ENCODE measurements at places on chromosomes 5 and 9.
A peak's percentile ranks its signal among the peaks of the same experiment; 100 is the strongest.

- no peak for DNase-seq
Observed at GRCh38 chr9:120608421-120608820, 28.5 kb upstream of the CDK5RAP2 start.

- no peak for DNase-seq
Observed at GRCh38 chr9:133137451-133138231, 16.6 kb upstream of the RALGDS start.

GRCh38 chr5:81749561-81750307, 1.2 kb downstream of the SSBP2 start:
- no peak for DNase-seq

GRCh38 chr5:5986492-5987178, 391.7 kb downstream of the MED10 start:
- DNase-seq, result no peak

GRCh38 chr5:172074896-172075295, 68.5 kb upstream of the FBXW11 start:
- no peak for DNase-seq

- peak; percentile 55 for DNase-seq
Observed at GRCh38 chr5:36575361-36575781, 31.0 kb upstream of the SLC1A3 start.

- DNase-seq, result peak; percentile 18
Observed at GRCh38 chr5:106418196-106418595, 1252.5 kb downstream of the EFNA5 start.

DNA sequence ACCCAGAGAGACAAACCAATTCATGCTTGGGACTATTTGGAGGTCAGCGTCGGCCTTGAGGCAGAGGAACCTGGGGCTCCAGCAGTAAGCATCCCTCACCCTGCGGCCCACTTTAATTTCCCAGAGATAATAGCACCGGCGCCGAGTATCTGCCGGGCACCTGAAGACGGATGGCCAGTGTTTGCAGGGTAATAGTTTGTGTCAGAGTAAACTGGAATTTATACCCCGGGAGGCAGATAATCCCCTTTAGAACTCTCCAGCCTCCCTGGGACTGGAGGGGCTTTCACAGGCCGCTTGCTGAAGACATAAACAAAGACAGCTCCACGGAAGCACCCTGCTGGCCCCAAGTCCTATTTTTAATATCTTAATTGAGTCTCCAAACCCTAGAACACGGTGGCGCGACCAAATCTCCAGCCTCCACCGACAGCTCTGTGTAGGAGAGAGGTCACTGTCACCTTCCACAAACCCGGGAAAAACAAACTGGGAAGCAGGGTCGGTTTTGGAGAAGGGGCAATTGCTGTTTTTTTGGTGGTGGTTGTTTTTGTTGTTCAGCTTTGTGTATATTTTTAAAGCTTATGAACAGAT, 17.4 kb upstream of the FCN1 start:
- DNase-seq, result no peak

DNA sequence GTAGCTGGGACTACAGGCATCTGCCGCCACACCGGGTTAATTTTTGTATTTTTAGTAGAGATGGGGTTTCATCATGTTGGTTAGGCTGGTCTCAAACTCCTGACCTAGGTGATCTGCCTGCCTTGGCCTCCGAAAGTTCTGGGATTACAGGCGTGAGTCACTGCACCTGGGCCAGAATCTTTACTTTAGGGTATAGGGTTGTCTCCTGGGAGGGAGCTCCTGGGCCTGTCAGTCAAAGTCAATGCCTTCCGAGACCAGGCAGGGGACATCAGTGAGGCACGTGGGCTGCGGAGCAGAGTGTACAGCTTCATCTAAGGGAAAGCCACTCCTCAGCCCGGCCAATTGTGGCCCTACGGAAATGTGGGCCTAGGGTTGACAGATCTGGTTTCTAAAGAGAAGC, 108.6 kb downstream of the FGF18 start:
- no peak for DNase-seq

- no peak for DNase-seq
Observed at GRCh38 chr9:7859701-7860334, 60.2 kb upstream of the DMAC1 start.

DNA sequence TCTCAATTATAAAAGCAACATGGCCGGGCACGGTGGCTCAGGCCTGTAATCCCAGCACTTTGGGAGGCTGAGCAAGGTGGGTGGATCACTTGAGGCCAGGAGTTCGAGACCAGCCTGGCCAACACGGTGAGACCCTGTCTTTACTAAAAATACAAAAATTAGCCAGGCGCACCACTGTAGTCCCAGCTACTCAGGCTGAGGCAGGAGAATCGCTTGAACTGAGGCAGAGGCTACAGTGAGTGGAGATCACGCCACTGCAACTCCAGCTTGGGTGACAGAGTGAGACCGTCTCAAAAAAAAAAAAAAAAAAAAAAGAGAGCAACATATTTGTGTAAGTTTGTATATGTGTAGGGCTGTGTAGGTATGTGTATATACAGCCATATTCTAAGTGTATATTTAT, 7.5 kb downstream of the RPS6 start:
- DNase-seq, result no peak

GRCh38 chr9:33161011-33161588, 6.0 kb downstream of the B4GALT1 start:
- peak; percentile 99 for DNase-seq

- peak; percentile 94 for DNase-seq
Observed at GRCh38 chr9:76441551-76442322, 17.2 kb upstream of the GCNT1 start.

GRCh38 chr5:125049721-125050702, 303.6 kb upstream of the ZNF608 start:
- no peak for DNase-seq

GRCh38 chr9:130908146-130908877, 11.7 kb upstream of the QRFP start:
- no peak for DNase-seq

DNA sequence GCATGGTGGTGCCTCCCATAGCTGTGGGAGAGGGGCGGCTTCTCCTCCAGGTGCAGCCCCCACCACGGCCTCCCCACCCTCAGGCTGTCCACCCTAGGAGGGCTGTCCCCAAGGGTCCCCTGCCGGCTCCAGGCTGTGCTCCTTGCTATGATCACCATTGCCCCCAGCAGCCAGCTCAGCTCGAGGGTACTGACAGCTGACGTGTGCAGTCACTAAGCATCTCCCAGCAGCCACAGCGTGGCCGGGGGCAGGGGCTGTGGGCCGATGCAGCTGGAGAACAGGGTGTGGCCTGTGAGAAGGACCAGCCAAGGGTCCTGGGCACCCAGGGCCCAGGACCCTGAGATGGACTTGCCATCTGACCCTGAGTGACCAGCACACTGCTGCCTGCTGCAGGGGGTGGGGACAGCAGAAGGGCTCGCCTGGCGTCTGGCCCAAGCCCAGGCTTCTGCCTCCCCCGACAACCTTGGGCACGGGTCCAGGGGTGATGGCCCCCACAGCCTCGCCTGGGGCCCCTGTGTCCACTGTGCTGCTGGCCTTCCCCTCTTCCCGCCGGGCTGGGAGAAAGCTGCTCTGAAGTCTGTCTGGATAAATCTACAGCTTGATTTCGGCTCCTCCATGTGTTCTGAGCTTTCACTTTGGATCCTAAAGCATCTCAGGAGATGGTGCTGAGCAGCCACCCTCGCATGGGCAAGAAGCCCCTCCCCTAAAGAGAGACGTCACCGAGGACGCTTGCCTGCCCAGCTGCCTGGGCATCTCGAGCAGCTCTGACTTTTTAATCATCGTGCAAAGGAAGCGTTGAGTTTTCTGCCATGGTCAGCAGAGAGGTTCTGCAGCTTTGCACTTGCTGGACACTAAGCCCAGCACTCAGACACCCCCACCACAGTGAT, 5.5 kb downstream of the KCNT1 start:
- DNase-seq, result no peak

DNA sequence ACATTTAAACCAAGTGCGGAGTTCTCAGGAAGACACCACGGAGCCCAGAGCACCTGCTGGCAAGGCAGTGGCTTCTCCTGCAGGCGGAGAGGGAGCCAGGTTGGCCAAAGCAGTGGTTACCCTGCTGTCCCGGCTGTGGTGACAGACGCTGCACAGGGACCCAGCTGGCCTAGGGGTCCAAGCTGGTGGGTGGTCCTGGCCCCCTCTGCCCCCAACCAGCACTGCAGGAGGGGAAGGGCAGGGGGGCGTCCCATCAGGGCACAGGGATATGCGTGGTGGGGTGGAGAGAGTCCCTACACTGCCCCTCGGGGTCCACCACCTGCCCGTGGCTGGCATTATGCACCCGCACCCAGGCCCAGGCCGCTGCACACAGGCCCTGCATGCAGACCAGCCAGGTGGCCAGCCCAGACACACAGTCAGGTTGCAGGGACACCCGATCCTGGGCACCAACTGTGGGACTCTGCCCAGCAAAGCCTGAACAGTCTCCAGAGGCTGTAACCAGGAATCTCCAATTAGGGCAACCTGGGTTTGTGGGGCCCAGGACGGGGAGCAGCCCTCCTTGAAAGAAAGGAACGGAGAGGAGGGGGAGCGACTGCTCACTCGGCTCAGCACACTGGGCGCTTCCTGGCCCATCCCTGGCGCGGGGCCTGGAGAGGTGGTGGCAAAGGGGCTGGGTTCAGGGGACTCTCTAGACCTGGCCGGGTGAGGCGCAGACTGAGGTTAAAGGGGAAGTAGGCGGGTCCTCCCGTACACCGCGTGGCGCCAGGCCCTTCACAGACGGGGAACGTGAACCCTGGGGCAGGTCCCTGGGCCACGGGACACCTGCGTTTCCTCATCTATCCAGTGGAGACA, 46.3 kb downstream of the NACC2 start:
- DNase-seq, result no peak

DNA sequence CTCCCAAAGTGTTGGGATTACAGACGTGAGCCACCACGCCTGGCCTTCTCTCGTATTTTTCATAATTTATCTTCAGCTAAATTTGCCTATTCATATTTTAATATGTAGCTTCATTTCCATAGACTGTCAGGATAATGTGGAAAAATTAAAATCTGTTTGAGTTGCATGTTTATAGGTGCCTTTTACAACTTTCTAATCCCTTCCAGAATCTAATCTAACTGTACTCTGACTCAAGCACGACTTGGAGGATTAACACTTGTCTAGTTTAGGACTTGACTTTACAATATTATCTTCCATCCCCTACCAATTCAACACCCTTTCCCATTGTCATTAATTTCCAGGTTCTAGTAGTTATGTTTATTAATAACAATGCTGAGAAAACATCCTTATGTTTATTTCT, 1761.5 kb downstream of the MAT2B start:
- DNase-seq, result no peak

- DNase-seq, result no peak
Observed at GRCh38 chr5:15757619-15758018, 257.6 kb downstream of the FBXL7 start.

GRCh38 chr5:55896663-55897062, 45.5 kb downstream of the IL31RA start:
- DNase-seq, result peak; percentile 25

DNA sequence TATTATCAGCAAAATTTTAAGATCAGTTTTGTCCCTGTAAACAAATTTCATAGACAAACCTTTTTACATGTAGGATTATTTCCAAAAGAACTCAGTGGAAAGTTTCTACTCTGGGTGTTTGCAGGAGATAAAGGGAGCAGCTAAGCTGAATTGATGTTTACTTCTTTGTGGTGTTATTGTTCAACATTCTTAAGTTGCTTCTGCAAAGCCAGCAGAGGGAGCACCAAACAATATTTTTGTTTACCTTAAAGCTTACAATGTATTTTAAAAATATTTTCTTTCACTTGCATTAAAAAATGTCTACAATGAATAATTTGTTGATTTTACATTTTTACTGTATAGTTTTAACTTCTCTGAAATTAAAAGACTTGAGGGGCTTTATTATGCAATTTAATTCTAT, 135.4 kb downstream of the ATG10 start:
- DNase-seq, result peak; percentile 47

DNA sequence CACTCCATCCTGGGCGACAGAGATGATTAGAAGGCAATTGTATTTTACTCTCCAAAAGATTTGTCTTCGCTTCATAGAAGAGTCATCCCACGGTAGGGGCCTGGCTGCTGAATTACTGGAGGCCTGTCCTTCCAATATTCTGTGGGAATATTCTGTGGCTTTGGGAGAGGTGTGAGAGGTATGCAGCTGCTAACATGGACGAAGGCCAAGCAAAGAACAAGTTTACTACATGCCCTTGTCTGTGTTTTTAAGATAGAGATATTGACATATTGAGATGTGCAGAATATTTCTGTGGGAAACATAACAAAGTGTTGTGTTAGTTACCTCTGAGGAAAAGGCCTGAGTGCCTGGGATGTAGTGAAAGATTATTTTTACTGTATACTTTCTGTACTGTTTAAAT, 71.8 kb upstream of the SMIM15 start:
- DNase-seq, result no peak

DNA sequence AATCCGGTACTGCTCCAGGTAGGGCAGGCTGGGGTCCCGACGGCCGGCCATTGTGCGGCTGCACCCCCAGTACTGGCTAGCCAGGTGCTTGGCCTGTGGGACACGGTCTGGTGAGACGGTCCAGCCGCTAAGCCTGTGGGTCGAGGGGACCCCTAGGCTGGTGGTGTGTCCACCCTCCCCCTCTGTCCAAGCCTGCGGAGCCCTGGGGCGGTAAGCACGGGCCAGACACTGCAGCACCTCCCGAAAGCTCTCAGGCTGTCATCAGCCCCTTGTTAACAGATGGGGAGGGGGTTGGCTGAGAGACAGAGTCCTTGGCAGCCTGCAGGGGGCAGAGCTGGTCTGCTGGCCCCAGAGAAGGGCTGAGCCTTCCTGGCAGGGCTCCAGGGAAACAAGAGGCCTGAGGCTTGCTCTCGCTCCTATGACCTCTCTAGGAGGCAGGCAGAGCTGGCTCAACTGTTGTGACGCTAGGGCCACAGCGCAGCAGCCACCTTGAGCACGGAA, 11.8 kb upstream of the MRNIP start:
- peak; percentile 45 for DNase-seq

DNA sequence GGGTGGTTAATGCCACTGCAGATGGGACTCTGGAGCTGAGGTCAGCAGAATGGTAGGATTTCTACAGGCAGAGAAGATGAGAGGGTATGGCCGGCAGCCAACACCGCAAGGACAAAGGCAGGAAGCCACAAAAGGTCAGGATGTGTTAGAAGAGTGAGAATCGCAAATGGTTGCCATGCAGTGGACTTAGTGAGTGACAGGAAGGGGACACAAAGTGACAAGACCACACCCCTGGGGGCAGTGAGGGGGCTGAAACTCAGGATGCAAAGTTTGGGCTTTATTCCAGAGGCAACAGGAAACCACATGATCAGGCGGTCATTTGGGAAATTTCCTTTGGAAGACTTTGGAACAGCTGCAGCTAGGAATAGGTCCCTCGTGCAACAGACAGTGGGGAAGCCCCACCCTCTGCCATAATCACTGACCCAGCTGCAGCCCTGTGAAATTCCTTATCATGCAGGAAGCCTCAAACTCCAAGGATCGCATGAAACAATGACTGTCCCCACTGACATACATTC, 14.2 kb upstream of the CCDC180 start:
- DNase-seq, result peak; percentile 44

- no peak for DNase-seq
Observed at GRCh38 chr9:134204041-134204440, 39.7 kb upstream of the RNU6ATAC start.

- no peak for DNase-seq
Observed at GRCh38 chr9:83204047-83204446, 141.1 kb upstream of the RASEF start.

- no peak for DNase-seq
Observed at GRCh38 chr9:70220216-70220615, 38.6 kb upstream of the SMC5 start.

GRCh38 chr5:75571547-75571946, 39.7 kb upstream of the ANKDD1B start:
- no peak for DNase-seq

Data from iris pigment epithelial cell (primary cell).